Tibial artery (tissue), 4 donors: ENCODE measurements at places on chromosomes 16 and 17.

- no peaks in the 10 kb centered on the region for H3K4me1 ChIP-seq
- H3K27ac ChIP-seq = no peak overlapping the region
- H3K36me3 ChIP-seq = no peaks in the 10 kb centered on the region
- no peak overlapping the region for H3K4me3 ChIP-seq
- H3K27me3 ChIP-seq = no peaks in the 10 kb centered on the region
These were observed 133.8 kb upstream of the NACA2 start for GRCh38 chr17:61724777-61725176.

- H3K27ac ChIP-seq = no peak overlapping the region
- no peaks in the 10 kb centered on the region for H3K36me3 ChIP-seq
- no peak overlapping the region for H3K4me3 ChIP-seq
- peaks cover 17% of the 10 kb centered on the region for H3K4me1 ChIP-seq
These were observed 344.9 kb upstream of the TNRC6C start for GRCh38 chr17:77613627-77614026.

- H3K27ac ChIP-seq = peak overlapping the region; percentile 32
- H3K4me3 ChIP-seq = no peak overlapping the region
- DNase-seq = no peak
These were observed 82.5 kb upstream of the TNRC6C start for GRCh38 chr17:77875881-77876509.

DNA sequence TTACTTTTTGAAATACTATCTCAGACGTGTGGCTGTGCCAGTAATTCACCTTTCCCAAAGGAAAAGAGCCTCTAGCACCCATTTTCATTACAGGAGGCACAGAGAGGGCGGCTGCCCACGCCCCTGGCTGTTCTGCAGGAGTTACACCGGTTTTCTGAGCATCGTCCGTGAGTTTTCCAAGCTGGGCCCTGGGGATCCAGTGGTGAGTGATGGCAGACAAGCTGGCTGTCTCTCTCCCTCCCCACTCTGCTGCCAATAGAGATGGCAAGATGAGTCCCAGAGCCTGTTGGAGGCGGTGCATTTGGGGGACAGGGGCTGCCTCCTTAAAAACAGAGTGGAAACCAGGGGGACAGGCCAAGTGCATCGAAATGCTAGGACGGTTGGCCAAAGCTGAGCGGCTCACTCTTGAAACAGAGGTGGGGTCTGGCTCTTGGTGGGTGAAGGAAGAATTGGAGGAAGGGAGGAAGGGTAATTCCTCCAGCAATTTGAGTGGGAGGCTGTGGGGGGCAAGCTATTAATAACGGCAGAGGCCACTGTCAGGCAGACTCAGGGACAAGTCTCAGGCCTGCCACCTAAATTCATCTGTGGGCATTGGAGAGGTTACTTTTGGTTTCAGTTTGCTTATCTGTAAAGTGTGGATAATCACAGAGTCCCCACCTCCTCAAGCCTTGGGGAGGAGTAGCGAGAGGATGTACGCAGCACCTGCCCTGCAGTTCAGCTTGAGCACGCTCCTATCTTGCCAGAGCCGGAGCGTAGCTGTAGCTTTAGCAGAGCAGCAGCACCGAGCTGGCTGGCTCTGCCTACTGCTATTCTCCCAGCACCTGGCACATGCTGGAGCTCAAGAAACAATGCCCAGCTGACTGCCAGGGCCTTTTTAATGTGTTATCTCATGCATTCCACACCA lies 7.5 kb upstream of the NOS2 start:
- H3K36me3 ChIP-seq = no peaks in the 10 kb centered on the region
- no peak overlapping the region for H3K27ac ChIP-seq
- H3K4me3 ChIP-seq = no peak overlapping the region
- H3K4me1 ChIP-seq = peaks cover 5% of the 10 kb centered on the region

DNA sequence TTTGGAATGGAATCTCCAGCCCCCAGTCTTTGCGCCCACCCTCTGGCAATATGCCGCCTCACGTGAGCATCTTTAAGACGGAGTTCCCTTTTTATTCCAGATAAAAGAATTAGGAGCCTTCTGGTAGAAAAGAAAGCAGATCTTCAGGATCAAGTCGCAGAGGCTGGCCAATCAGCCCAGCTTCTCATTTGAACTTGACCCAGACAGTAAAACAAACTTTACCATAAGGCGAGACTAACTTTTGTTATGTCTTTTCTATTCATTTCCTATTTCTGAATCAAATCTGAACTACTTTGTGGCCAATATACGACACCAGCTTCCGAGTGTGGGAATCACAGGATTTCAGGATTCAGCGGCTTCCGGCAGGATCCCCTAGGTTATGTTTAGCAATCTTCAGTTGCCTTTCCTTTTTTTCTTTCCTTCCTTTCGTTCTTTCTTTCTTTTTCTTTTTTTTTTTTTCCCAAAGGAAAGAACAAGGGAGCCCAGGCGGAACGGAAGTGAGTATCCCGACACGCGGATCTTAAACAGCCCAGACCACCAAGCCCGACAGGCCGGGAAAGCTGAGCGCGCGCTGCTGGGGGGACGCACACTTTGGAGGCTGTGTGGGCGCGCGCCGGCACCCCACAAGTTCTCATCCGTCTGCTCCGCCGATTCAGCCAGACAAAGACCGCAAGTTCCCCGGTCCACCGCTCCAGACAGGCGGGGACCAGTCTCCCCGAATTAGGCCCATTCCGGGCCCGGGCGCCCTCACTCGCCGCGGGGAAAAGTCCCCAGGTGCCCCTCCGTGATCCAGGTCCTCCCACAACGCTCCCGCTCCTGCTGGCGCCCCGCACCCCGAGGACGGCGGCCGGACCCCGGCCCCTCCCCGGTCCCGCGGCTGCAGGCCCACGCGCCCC lies 633 bp downstream of the TBC1D16 start:
- H3K27ac ChIP-seq = peak overlapping the region; percentile 82
- no peak for DNase-seq
- H3K4me1 ChIP-seq = peaks cover 40% of the 10 kb centered on the region
- H3K36me3 ChIP-seq = no peaks in the 10 kb centered on the region

DNA sequence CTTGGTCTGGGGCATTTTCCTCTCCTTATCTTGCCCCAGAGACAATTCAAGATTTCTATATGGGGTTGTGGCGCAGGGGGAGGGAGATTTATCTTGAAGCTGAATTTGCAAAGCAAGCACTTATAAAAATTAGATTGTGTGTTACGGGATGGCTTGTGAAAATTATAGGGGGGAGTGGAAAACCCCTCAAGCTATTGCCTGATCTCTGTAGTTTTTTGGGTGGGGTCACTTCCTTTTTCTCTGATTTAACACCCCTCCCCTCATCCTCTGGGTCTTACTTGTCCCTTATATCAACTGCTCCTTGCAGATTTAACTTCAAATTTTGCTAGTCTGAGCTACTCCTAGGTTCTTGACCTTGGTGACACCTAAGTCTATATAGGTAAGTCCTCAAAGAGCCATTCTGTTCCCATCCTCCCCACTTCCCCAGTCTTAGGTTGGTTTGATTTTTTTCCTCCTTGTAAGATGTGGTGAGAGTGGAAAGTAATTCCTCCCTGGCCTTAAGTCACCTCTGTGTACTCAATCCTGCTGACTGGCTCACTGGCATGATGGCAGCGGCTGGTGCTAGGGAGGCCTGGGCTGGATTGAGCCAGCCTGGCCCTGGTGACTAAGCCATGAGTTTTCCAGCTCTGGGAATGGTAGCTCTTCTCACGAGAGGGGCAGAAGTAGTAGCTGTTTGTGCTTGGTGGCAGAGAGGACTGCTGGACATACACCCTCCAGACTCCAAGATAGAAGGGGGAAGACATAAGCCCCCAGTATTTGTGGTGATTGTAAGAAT lies 2.3 kb downstream of the ARL4D start:
- no peaks in the 10 kb centered on the region for H3K27me3 ChIP-seq
- H3K4me3 ChIP-seq = no peak overlapping the region
- H3K36me3 ChIP-seq = no peaks in the 10 kb centered on the region
- DNase-seq = peak; percentile 87

DNA sequence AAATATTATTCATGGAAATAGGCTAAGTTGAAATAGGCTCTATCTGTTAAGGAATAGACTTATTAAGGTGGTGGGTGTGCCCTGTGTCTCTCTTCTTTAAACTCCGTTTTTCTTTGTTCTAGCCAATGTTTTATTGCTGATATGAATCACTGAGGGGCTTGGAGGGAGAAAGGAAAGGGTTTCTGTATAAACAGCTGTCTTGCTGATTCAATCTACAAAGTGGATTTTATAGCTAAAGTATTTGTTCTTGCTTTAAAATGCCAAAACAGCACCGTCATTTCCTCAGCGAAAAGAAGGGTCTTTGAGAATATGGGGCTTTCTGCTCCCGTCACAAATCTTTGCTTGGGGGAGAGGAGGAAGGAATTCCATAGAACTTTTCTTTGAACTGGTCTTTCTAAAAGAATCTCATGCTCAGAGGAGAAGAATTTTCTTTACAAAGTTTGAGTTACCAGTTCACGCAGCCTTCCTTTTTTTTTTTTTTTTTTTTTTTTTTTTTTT lies 39.3 kb downstream of the MSI2 start:
- no peak overlapping the region for H3K4me3 ChIP-seq
- no peaks in the 10 kb centered on the region for H3K27me3 ChIP-seq
- H3K36me3 ChIP-seq = peaks cover 6% of the 10 kb centered on the region
- no peaks in the 10 kb centered on the region for H3K4me1 ChIP-seq

DNA sequence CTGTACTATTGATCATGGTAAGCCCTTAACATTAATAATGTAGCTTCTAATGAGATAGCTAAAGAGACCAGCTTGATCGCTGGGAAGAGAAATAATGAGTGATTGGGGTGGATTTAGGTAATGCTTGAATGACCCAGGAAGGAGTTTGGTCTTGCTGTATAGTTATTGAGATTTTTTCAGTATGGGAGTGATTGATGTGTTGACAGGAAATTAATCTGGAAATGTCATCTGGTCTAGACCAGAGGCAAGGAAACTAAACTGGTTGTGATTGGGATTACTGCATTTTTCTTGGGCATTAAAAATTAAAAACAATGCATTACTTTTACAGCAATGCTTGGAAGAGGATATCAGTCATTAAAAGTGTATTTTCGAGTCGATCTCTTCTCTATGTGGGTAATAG lies 11.8 kb downstream of the TEFM start:
- H3K27ac ChIP-seq = no peak overlapping the region
- no peak overlapping the region for H3K4me3 ChIP-seq
- no peaks in the 10 kb centered on the region for H3K4me1 ChIP-seq
- no peak for DNase-seq
- H3K27me3 ChIP-seq = no peaks in the 10 kb centered on the region
- peaks cover 21% of the 10 kb centered on the region for H3K36me3 ChIP-seq

DNA sequence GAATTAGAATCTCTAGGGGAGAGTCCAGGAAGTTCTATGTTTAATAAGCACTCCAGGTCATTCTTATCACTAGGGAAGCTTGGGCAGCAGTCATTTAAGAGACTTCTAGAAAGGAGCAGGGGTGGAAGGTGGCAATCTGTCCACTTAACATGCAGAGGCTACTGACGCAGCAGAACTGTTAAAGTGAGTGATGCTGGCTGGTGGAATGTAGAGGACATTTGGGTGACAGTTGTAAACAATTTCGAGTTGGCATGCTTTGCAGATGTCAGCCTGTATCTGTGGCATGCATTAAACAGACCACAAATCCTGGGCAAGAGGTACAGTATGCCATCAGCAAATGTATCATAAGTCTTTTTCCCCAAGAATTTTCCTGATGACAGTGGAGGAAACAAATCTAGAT lies 40.5 kb upstream of the HS3ST3A1 start:
- H3K4me1 ChIP-seq = no peaks in the 10 kb centered on the region
- DNase-seq = no peak
- no peaks in the 10 kb centered on the region for H3K36me3 ChIP-seq
- H3K27ac ChIP-seq = no peak overlapping the region
- H3K27me3 ChIP-seq = no peaks in the 10 kb centered on the region

- no peaks in the 10 kb centered on the region for H3K36me3 ChIP-seq
- H3K27me3 ChIP-seq = no peaks in the 10 kb centered on the region
- H3K4me3 ChIP-seq = no peak overlapping the region
- peaks cover 40% of the 10 kb centered on the region for H3K4me1 ChIP-seq
- no peak for DNase-seq
- peak overlapping the region; percentile 8 for H3K27ac ChIP-seq
These were observed 121.5 kb downstream of the ZFHX3 start for GRCh38 chr16:72926177-72927070.

- no peaks in the 10 kb centered on the region for H3K27me3 ChIP-seq
- H3K36me3 ChIP-seq = no peaks in the 10 kb centered on the region
- H3K27ac ChIP-seq = peak overlapping the region; percentile 22
- peak; percentile 36 for DNase-seq
These were observed 3.3 kb upstream of the AXIN2 start for GRCh38 chr17:65564793-65565192.

GRCh38 chr16:24858219-24859041 lies 12.7 kb downstream of the SLC5A11 start:
- no peaks in the 10 kb centered on the region for H3K27me3 ChIP-seq
- H3K4me3 ChIP-seq = no peak overlapping the region
- no peaks in the 10 kb centered on the region for H3K36me3 ChIP-seq

- H3K4me1 ChIP-seq = no peaks in the 10 kb centered on the region
- no peak overlapping the region for H3K27ac ChIP-seq
- H3K27me3 ChIP-seq = no peaks in the 10 kb centered on the region
- H3K4me3 ChIP-seq = no peak overlapping the region
- no peaks in the 10 kb centered on the region for H3K36me3 ChIP-seq
- DNase-seq = no peak
These were observed 6.5 kb downstream of the ODF4 start for GRCh38 chr17:8345951-8346665.

DNA sequence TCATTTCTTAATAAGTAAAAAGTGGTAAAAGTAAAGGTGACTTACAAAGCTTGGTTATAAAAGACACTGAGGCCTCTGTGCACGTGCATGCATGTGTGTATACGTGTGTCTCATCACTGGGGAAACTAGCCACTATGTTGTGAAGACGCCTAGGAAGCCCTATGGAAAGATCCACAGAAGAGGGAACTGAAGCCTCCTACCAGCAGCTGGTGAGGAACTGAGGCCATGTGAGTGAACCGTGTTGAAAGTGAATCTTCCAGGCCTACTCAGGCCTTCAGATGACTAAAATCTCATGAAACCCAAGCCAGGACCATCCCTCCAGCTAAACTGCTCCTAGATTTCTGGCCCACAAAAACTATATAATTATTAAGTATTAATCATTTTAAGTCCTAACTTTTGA lies 23.7 kb downstream of the PHLPP2 start:
- no peak overlapping the region for H3K27ac ChIP-seq
- no peak overlapping the region for H3K4me3 ChIP-seq
- no peaks in the 10 kb centered on the region for H3K36me3 ChIP-seq
- no peaks in the 10 kb centered on the region for H3K4me1 ChIP-seq
- no peak for DNase-seq
- H3K27me3 ChIP-seq = no peaks in the 10 kb centered on the region

GRCh38 chr17:55069983-55070529 lies 101.5 kb downstream of the STXBP4 start:
- H3K4me1 ChIP-seq = no peaks in the 10 kb centered on the region
- no peaks in the 10 kb centered on the region for H3K27me3 ChIP-seq
- H3K36me3 ChIP-seq = no peaks in the 10 kb centered on the region
- DNase-seq = no peak
- H3K27ac ChIP-seq = no peak overlapping the region

GRCh38 chr17:40980596-40980995 lies 3.5 kb downstream of the KRT40 start:
- DNase-seq = no peak
- H3K4me3 ChIP-seq = no peak overlapping the region
- peaks cover 7% of the 10 kb centered on the region for H3K4me1 ChIP-seq

DNA sequence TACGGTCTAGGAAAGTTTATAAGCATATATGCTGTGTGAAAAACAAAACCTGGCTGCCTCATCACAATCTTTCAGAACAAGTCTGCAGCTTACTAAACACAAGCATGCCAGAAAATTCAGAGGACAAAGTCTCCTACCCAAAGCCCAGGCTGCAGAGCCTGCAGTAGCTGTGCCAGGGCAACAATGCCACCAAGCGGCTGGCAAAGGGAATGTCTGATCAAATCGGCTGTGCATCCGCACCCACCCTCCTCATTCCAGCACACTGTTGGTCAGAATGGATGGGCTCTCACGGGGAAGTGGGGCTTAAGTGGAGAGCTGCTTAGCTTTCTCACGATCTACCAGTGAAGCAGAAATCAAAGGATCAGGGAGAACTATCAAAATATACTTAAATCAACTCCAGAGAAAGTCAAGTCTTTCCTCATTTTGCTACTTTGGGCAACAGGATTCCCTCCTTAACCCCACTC lies 73.5 kb downstream of the CYTH1 start:
- no peak overlapping the region for H3K4me3 ChIP-seq
- no peaks in the 10 kb centered on the region for H3K27me3 ChIP-seq
- DNase-seq = peak; percentile 58
